Amniotic epithelial cell (primary cell): ENCODE measurements at places on chromosomes 16 and 17.
A peak's percentile ranks its signal among the peaks of the same experiment; 100 is the strongest.

DNA sequence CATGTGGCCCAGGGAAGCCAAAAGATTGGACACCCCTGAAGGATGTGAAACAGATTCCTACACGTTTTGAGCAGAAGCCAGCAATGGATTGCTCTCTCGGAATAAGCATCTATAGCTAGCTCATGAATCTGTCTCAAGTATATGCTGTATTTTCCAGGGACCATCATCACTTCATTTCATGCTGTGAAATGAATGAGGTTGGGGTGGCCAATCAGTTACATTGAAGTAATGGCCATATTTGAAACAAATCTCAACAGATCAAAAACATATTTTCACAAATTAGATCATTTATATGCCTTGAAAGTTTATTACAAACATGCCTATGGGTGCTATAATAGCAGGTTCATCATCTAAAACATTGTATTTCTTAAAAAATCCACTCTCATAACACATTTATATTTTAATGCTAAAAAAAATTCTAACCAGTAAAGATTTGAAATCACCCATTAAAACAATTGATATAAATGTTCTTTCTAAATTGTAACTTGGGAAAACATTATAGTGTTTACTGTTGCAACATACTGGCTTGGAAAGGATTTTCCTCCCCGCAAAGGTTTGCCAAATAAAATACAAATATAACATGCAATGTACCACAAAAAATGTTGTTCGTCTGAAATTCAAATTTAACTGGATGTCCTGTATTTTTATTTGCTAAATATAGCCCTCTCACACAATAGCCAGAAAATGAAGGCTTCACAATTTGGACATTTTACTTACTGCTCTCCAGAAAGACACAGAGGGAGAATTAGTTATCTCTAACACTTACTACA is 743.6 kb downstream of the KCNJ2 start:
- DNase-seq, result no peak

- DNase-seq, result no peak
These were observed 2.9 kb downstream of the IL34 start for GRCh38 chr16:70649300-70649699.

GRCh38 chr16:2966808-2967191 is 2.3 kb upstream of the PAQR4 start:
- no peak for DNase-seq

DNA sequence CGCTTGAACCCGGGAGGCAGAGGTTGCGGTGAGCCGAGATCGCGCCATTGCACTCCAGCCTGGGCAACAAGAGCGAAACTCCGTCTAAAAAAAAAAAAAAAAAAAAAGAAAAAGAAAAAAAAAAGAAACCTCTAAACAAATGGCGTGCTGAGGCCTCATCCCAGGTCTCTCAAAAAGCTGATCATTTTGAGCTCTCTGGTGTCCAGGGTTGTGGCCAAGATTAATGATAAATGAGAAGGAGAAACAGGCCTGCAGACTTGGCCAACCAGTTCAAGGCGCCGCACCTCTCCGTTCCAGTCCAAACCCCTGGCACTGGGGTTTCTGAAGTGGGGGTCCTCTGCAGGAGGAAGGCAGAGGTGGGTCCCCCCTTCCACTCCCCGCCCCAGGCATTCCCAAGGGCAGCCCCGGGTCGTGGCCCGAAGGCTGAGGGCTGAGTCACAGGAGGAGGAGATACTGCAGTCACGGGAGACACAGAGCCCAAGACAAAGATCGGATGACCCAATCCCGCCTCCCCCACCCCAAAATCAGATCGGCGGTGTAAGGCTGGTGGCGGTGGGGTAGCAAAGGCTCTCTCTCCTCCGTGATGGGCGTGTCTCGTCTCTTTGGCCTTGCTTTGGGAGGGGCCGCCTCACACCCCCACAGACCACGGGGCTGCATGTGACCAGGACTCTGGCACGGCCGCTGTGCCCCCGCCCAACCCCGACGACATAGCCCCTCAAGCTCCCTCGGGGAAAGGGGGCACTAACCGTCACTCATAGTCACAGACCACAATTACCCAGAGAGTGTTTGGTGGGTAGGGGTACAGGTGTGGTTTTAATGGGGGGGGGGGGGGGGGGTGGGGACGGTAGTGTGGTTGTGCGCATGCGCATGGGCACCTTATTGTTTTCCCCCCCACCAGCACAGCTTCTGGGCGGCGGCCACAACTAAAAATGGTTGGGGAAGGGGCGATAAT is 1.1 kb downstream of the VAT1 start:
- peak; percentile 65 for DNase-seq

GRCh38 chr17:34764716-34765115 is 185.3 kb downstream of the TMEM132E start:
- DNase-seq, result no peak

DNA sequence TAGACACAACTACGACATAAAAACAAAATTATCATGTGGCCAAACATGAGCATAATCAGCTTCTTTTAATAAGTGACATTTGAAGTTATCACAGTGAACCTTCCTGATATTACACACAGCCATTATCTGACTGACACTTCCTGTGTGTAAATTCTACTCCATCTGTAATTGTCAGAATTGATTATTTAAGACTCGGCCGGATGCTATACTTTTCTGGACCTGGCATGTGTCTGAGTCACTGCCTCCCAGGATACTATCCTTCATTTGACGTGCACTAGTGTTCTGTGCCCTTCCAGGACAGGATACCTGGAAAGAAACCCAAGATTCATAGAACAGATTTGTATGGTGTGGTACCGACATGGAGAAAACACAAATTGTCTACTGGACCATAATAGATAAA is 242.0 kb downstream of the HS3ST3A1 start:
- peak; percentile 3 for DNase-seq

DNA sequence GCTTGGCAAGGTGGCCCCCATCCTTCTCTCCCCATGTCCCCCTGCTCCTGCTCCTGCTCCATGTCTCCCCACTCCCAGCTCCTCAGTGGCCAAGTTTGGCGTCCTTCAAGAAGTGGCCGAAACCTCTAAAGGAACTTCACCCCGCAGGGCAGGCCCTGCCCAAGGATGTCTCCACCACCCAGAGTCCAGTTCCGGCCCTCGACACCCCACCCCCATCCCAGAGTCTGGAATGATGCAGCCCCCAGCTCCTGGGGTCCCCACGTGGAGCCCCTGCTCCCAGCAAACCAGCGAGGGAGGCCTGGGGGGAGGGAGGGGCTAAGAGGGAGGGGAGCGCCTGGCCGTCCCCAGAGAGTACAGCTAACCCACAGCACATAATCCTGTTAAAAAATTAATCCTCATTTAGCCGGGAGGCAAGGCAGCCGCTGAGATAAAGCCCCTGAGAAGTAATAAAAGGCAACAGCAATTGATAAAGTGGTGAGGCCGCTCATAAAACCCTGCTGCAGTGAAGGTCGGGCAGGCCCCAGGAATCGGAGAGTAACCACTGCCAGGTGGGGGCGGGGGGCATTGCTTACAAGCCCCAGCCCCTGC is 9.9 kb upstream of the ENPP7 start:
- no peak for DNase-seq

GRCh38 chr17:40041196-40041595 is 13.0 kb downstream of the MED24 start:
- no peak for DNase-seq

DNA sequence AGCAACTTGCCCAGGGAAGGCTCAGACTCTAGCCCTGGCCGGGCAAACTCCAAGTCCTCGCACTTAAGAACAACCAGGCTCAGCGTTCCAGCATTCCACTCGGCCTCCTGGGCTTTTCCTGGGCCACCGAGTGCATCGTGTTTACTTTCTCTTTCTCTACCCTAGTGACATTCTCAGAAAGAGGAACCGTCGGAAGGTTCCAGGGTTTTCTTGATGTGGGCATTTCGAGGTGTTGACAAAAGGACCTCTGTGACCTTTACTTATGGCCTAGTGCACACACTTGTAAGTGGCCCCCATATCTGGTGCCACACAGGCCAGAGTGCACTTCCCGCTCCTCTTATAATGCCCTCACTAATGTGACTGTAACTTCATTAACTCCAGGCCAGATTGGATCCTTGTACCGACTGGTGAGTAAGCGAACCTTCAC is 3.1 kb upstream of the BANP start:
- DNase-seq, result no peak

DNA sequence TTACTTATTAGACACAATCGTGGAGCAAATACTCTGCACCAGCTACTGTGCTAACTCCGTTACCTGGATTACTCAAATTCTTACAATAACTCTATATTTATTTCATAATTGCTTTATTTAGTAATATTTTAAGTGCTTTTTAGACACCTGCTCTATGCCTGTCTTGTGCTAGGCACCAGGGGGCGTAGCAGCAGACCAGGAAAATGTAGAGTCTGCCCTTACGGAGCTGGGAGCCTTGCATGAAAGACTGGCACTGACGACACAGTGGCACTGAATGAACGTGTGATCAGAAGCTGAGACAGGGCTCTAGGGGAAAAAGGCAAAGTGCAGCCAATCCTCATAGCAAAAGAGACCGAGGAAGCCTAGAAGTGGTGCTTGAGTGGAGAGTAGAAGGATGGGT is 486.5 kb downstream of the CDH13 start:
- no peak for DNase-seq

DNA sequence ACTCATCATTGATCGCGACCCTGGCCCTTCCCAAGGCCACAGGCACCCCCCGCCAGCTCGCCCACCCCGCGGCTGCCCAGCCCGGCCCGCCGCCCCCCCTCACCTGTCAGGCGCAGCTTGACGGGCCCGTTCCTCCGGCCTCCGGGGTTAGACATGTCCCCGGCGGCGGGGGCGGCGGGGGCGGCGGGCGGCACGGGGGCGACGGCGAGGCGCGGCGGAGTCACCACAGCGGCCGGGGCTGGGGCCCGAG is 456 bp downstream of the SMURF2 start:
- no peak for DNase-seq

GRCh38 chr17:37673386-37673785 is 30.1 kb upstream of the DDX52 start:
- DNase-seq, result no peak

DNA sequence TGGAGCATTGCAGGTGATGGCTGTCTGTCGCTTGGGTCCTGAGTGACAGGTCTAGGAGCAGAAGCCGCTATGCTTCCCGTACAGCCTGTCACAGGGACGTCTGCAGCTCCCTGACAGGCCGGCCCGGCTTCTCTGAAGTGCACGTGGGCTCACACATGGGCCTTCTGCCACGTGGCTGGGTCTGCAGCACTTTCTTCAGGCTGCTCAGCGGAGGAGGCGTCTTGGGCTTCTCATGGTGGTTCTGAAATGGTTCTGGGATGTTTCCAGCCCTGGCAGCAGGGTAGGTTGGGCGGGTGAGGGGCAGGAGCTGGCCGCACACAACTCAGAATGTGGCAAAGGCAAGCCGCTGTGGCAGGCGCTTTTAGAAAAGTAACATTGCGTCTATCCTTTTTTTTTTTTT is 80.3 kb upstream of the ZNF750 start:
- DNase-seq, result no peak

- DNase-seq, result no peak
These were observed 31.6 kb downstream of the AATF start for GRCh38 chr17:36980280-36980761.

- peak; percentile 41 for DNase-seq
These were observed at the start of gene RASL10B for GRCh38 chr17:35731239-35731916. TSS of gene RASL10B (plus strand) at chr17:35731639. CDS start at chr17:35735185, 3,546 bp downstream.

DNA sequence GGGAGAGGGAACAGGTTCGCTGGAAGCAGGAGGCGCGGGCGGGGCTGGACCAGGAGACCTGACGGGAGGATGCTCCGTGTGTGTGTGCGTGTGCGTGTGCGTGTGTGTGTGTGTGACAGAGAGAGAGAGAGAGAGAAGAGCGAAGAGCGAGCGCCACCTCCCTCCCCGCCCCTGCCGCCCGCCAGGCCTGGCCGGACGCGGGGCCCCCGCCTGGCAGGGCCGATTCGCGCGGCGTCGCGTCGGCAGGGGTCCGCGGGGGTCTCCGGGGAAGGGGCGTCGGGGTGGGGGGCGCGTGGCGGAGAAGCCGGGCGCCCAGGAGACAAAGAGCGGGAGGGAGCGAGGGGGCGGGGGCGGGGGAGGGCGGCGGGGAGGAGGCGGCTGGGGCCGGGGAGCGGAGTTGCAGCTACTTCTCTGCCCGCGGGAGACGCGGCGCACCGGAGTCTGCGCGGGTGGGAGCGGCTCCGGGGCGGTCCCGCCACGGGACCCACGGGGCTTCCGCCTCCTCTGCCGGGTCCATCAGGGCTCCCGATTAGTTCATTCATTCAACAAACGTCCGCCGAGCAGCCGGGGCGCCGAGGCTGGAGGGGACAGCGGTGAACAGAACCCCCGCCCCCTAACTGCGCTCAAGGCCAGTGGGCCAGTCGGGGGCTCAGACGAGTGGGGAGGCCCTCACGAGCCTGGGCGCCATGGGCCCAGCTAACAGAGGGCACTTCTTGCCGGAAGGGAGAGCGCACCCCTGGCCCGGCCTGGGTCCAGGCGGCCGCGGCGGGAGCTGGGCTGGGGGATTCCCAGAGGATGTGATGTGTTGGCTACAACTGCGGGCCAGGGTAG is at the start of gene SAMD14:
TSS of gene SAMD14 (minus strand) at position 433 of the 831 bp plus-strand sequence. CDS start 5,201 bp downstream, outside the sequence.
- peak; percentile 31 for DNase-seq

GRCh38 chr17:52106638-52107261 is 51.8 kb downstream of the CA10 start:
- DNase-seq, result peak; percentile 13

DNA sequence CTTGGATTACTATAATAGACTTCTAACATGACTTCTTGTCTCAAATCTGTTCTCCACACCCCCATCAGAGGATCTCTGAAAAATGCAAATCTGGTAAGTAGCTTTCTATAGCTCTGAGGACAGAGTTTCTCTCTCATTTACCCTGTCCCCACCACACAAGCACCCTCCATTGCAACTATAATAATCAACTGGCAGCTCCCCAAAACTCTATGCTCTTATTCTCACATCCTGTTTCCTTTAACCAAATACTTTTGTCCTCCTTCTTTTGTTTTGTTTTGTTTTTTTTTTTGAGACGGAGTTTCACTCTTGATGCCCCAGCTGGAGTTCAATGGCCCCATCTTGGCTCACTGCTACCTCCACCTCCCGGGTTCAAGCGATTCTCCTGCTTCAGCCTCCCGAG is 73.4 kb downstream of the HELZ start:
- no peak for DNase-seq

DNA sequence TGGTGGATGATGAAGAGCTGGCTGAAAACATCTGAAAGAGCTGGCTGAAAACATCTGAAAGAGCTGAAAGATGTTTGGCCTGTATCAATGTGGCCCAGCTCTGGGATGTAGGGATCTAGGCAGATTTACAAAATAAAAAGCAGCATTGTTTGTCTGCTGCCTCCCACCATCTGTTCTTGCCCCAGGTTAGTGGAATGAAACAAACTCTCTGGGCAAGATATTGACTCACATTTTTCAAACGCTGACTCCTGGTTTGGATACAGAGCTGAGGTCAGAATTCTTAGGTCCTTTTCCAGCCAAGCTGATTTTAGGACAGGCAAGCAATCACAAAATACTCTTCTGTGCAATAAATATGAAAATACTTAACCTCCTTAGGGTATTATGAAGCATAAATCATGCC is 139.0 kb downstream of the STX8 start:
- DNase-seq, result no peak
